Muscle of leg (tissue), 16 donors: ENCODE measurements at places on chromosomes 6 and 20. TPM values are rescaled to one million over a fixed set of nuclear protein-coding genes. Genes with fewer than 3 reads are reported as not detected.

DNA sequence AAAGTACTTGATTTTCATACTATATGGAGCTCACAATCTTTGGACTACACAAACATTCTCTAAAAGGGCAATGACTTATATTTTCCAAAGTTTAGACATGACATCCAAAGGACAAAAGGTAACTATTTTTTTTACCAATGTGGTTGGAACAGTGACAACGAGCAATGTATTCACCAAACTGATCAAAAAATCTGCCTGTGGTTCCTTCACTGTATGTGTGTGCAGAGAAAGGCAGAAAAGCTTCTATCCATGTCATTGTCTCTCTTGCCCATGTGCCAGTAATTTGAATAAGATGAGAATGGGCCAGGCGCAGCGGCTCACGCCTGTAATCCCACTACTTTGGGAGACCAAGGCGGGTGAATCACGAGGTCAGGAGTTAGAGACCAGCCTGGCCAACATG is 25.5 kb downstream of the MCUR1 start:
- DNase-seq = no peak

GRCh38 chr20:15236812-15237211 is 899.4 kb upstream of the FLRT3 start:
- DNase-seq = no peak

GRCh38 chr6:127851197-127851596 is 49.7 kb downstream of the THEMIS start:
- no peak for DNase-seq

DNA sequence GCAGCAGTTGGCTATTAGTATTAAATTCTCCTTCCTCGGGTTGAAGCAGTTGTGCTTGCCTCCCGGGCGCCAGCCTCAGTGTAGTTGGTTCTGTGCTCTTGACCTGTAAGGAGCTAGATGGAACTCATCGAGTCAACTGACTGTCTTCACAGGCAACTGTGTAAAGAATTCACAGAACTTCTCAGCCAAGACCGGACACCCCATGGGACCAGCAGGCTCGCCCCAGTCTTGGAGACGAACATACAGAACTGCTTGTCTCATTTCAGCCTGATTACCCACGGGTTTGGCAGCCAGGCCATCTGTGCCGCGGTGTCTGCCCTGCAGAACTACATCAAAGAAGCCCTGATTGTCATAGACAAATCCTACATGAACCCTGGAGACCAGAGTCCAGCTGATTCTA is 8.5 kb downstream of the TFAP2C start:
- DNase-seq = no peak

DNA sequence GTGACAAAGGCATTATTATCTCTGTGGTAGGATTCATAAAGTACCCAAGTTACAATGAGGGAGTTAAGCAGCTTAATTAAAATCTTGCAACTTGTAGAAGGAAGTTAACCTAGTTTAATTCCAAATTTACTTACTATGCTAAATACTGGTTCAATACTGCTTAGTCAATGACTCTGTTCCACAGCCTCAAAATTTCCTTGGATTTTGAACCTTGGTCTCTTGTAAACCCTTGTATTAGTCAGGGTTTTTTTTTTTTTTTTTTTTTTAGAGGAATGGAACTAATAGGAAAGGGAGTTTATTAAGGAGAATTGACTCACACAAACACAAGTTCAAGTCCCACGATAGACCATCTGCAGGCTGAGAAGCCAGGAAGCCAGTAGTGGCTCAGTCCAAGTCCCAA is 163.4 kb downstream of the HS3ST5 start:
- no peak for DNase-seq

UBE3D gene
- 13.5 TPM for polyA plus RNA-seq
